ENCODE measurements at places on chromosomes 12 and 14. TPM values are rescaled to one million over a fixed set of nuclear protein-coding genes. Genes with fewer than 3 reads are reported as not detected.

DNA sequence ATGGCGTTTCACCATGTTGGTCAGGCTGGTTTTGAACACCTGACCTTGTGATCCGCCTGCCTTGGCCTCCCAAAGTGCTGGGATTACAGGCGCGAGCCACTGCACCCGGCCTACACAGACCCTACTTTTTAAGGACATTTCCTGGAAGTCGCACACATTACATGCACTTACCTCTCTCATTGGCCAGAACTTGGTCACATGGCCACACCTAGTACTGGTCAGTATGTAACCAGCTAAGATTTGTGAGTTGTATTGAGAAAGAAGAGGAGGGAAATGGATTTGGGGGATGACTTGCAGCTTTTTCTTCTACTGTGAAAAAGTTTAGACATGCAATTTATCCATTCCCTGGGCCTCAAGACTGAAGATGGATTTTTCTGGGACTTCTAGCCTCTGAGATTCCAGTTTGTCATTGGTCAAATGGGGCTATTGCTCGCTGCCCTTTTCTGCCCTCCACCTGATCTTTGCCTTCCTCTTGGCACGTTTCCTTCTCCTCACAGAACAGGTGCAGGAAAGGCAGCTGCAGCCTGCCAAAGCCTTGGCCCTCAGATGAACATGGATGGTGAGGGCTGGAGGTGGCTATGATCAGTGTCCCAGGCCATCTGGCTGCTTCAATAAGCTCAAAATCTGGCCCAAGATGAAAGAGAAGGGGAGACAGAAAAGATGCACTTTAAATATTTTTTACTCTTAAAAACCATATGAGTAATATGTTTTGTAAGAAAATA is 7.1 kb upstream of the ZDHHC22 start:
- no peak for DNase-seq
- H3K4me3 ChIP-seq: no peak overlapping the region
- no peak overlapping the region for H3K27ac ChIP-seq
- no peaks in the 10 kb centered on the region for H3K4me1 ChIP-seq
- H3K27me3 ChIP-seq: no peaks in the 10 kb centered on the region

- H3K4me1 ChIP-seq: peaks cover 15% of the 10 kb centered on the region
- H3K4me3 ChIP-seq: no peak overlapping the region
- DNase-seq: no peak
These were observed 7.0 kb downstream of the NKX2-1 start for GRCh38 chr14:36513012-36513420.

- H3K27ac ChIP-seq: no peak overlapping the region
- H3K4me1 ChIP-seq: peaks cover 16% of the 10 kb centered on the region
- H3K36me3 ChIP-seq: no peaks in the 10 kb centered on the region
- no peak for DNase-seq
- H3K4me3 ChIP-seq: no peak overlapping the region
- no peaks in the 10 kb centered on the region for H3K27me3 ChIP-seq
These were observed 5.9 kb downstream of the G2E3 start for GRCh38 chr14:30564868-30565248.

DNA sequence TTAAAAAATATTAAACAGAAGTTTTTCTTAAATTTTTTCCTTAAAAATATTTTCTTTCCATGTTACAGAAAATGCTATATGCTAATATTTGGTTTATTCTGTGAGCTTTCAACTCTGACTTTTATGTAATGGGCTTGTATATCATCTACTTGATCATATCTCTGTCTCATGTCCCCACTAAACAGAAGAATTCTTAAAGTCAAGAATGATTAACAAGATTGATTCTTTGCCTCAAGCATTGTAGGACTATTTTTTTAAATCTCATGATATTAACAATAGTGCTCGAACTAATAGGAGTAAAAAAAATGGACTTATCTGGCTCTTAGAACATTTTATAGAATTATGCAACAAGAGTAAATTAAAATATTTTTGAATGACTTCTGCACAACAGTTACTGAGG is 206.3 kb downstream of the C12orf50 start:
- no peak for DNase-seq
- H3K27ac ChIP-seq: no peak overlapping the region
- H3K36me3 ChIP-seq: no peaks in the 10 kb centered on the region

The RDH16 gene
- not detected for total RNA-seq
